H1 (cell line): ENCODE measurements at places on chromosomes 7 and 10. TPM values are rescaled to one million over a fixed set of nuclear protein-coding genes. Genes with fewer than 3 reads are reported as not detected.

GRCh38 chr10:80462981-80463741, 9.1 kb downstream of the TSPAN14 start:
- DNase-seq: no peak
- peaks cover 65% of the 10 kb centered on the region for H3K4me1 ChIP-seq
- H3K27ac ChIP-seq: no peak overlapping the region

GRCh38 chr7:128105228-128106022, 74.2 kb upstream of the LRRC4 start:
- H3K36me3 ChIP-seq: no peaks in the 10 kb centered on the region
- H3K27ac ChIP-seq: no peak overlapping the region
- no peaks in the 10 kb centered on the region; the same call in 1 of the 2 replicates for H3K4me1 ChIP-seq
- H3K27me3 ChIP-seq: peaks cover 39% of the 10 kb centered on the region

GRCh38 chr7:55092975-55093373, 74.2 kb downstream of the EGFR start:
- no peak for DNase-seq
- no peak overlapping the region for H3K4me3 ChIP-seq
- no peaks in the 10 kb centered on the region for H3K36me3 ChIP-seq
- no peaks in the 10 kb centered on the region for H3K4me1 ChIP-seq
- H3K27ac ChIP-seq: no peak overlapping the region

DNA sequence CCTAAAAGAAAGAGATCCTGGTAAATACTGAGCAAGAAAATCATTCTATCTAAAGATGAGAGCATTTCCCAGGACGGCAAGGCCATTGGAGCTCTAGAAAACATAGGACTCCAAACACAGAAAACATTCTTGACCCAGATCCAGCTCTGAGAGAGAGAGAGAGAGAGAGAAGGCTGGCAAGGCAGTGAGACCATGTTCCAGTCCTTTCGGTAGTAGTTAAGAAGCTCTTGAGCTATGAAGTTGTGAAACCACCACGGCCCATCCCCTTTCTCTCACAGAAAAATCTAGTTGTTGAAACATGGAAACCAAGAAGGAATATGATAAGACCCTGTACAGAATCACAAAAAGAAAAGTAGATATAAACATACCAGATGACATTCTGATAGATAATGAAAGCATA, 212.4 kb upstream of the NPSR1 start:
- H3K4me3 ChIP-seq: no peak overlapping the region
- no peak for DNase-seq
- no peak overlapping the region for H3K27ac ChIP-seq
- no peaks in the 10 kb centered on the region for H3K36me3 ChIP-seq

DNA sequence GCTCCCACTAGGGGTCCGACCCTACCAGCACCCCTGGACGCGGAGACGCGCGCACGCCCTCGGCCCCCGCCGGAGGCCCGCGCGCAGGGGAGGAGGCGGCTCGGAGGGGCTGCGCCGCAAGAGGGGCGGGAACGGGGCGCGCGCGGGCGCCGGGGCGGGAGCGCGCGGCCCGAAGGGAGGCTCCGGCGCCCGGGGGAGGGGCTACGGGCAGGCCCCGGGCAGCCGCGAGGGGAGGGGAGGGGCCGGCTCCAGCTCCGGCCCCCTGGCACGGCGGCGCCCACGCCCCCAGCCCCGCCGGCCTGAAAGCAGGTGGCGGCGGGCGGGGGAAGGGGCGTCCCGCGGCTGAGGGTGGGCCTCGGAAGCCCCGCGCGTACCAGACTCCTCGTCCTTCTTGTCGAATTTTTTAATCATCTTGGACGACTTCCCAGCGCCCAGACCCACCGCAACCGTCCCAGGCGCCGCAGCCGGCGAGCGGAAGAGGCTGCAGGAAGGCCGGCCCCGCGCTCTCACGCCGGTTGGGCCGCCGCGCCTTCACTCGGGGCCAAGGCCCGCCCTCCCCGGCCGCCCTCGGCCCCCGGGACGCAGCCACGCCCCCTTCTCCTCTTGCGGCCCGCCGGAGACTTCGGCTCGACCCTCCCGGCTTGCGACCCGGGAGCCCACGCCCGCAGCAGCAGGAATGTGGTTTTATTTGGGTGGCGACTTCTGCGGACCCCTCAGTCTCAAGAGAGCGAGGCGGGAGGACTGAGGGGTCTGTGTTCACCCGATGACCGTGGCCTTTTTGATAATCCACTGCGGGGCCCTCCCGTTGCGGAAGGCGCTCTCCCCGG, at the start of gene COPG2:
Gene COPG2 (minus strand): TSS at position 491 of the 827 bp plus-strand sequence. CDS start 80 bp downstream, at position 411.
- 0 out of 2 replicates have a peak, but pooled peaks cover 7% of the 10 kb centered on the region for H3K4me1 ChIP-seq
- H3K27ac ChIP-seq: peak within 1 kb of the TSS; percentile 44; the same call in 1 of the 2 replicates
- H3K36me3 ChIP-seq: no peaks in the 10 kb centered on the region

- no peak overlapping the region for H3K4me3 ChIP-seq
- H3K27me3 ChIP-seq: no peaks in the 10 kb centered on the region
- no peak for DNase-seq
- H3K27ac ChIP-seq: no peak overlapping the region
These were observed 28.3 kb downstream of the C10orf120 start for GRCh38 chr10:122671355-122671754.

DNA sequence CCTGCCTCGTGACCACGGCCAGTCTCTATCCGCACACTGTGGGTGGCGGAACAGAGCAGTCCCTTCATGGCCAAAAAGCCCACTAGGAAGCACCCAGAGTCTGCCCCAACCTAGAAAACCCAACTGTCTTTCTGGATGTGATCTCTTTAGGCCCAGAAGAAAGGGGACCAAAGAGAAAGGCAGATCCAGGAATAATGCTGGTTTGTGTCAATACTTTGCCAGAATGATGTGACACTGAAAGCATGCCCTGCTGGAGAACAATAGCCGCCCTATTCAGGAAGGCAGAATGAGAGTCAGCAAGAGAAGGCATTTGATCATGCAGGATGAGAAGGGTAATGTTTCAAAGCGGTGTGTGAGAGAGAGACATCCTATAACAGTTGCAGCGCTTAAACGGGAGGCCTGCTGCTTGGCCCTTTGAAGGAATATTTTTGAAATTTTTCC, 274.7 kb downstream of the USP6NL start:
- DNase-seq: no peak
- no peak overlapping the region for H3K27ac ChIP-seq
- H3K4me3 ChIP-seq: no peak overlapping the region
- H3K36me3 ChIP-seq: no peaks in the 10 kb centered on the region

- H3K27ac ChIP-seq: no peak overlapping the region
- no peaks in the 10 kb centered on the region for H3K4me1 ChIP-seq
- H3K27me3 ChIP-seq: peaks cover 3% of the 10 kb centered on the region; the same call in 1 of the 2 replicates
- no peak overlapping the region for H3K4me3 ChIP-seq
- no peak for DNase-seq
These were observed 26.0 kb downstream of the NKX2-3 start for GRCh38 chr10:99558708-99559107.

HECW1 gene
- 10.5 and 12.7 TPM in 2 replicates for total RNA-seq

MYH16 gene
- not detected in 2 replicates for total RNA-seq

C10orf53 gene
- not detected in 2 replicates for total RNA-seq

MBL2 gene
- not detected in 2 replicates for total RNA-seq
